Tibial nerve (tissue), 4 donors: ENCODE measurements at places on chromosomes 13 and 19. TPM values are rescaled to one million over a fixed set of nuclear protein-coding genes. Genes with fewer than 3 reads are reported as not detected.

Gene ZNF471
- 15.6 TPM for total RNA-seq

DNA sequence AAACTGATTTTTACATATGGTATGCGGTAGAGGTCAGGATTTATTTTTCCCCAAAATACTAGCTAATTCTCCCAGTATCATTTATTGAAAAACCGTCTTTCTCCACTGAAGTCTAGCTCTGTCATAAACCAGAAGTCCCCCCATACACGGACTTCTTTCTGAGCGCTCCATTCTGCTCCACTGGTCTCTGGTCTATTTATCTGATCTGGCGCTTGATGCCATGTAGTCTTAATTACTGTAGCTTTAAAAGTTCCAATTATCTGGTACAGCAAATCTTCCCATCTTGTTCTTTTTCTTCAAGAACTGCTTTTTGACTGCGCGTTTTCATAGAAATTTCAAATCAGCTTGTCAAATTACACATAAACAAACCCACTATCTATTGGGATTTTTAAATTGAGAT is 13.7 kb downstream of the DCUN1D2 start:
- no peak overlapping the region for H3K27ac ChIP-seq
- H3K36me3 ChIP-seq: peaks cover 78% of the 10 kb centered on the region
- no peak overlapping the region for H3K4me3 ChIP-seq
- DNase-seq: no peak

GRCh38 chr19:58217069-58217481 is 11.6 kb upstream of the ZNF544 start:
- H3K27me3 ChIP-seq: no peaks in the 10 kb centered on the region
- DNase-seq: no peak
- peaks cover 9% of the 10 kb centered on the region for H3K36me3 ChIP-seq
- no peaks in the 10 kb centered on the region for H3K4me1 ChIP-seq
- no peak overlapping the region for H3K4me3 ChIP-seq

Gene SIGLEC9
- total RNA-seq: 4.6 TPM

Gene EHD2
- total RNA-seq: 152 TPM
